ENCODE measurements at places on chromosomes 11 and 22.

DNA sequence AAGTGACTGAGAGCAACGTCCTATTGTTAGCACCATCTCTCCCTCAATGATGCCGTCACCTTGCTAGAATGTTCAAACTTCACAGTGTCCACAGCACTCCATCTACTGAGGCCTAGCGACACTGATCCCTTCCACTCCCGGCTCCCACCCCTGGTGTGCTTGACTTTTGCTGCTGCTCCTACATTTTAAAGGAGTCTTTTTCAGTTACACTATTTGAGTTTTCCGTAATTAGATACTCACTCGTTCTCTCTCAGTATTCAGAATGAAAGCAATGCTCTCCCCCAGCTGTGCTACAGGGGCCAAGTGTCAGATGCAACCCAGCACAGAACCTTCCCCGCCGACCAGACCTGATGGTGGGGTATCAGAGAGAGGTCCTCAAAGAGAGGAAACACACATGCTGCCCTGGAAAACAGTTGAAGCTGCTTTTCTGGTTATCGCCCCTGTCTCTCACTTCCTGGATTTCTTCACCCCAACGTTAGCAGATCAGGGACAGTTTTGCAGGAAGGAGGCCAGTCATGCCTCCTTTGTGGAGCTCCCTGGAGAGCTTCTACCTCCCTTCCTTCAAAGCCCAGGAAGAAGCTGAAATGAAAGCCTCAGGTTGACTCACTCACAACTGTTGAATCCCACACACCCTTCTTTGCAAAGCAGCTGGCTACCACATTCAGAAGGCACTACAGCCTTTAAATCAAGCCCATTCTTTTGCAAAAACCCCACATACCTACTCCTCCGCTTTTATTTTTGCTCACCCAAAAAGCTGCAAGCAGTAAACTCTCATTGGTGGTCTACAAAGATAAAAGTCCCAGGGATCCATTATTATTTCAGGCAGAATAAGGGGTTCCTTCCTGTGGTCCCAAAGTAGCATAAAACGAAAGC, 23.5 kb downstream of the LARGE1 start:
- no peak for DNase-seq

GRCh38 chr11:29306527-29306926, 710.3 kb downstream of the KCNA4 start:
- DNase-seq, result no peak

DNA sequence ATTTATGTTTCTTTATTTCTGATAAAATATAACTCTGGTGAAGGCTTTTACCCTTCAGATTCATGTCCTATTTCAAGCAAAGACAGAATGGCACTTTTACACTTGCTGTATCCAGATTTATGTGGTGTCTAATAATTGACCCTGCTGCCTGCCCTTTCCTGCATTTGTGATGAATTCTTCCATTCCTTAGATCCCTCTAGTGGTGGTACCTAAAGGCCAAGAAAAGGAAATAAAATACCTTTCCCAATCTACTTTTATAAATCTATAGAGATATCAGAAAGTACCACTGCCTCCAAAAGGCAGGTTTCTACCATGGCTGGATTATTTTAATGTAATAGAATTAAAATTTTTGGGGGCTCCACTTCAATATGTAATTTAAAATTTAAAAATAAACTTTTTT, 34.2 kb downstream of the CCDC81 start:
- DNase-seq, result no peak

DNA sequence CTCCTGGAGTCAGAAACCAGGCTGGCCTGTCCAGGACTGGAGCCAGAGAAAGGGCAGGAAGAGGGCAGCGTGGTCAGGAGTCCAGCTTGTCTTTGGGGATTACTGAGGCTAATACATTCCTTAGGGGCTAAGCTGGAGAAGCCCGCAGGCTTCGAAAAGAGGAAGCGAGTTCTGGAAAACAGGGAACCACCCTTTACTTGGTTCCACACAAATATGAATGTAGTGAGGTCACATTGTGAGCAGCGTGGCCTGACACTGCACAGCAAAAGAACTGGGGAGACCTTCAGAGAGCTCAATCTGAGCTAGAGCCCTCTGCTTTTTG, 132.3 kb downstream of the CEP164 start:
- DNase-seq, result no peak

DNA sequence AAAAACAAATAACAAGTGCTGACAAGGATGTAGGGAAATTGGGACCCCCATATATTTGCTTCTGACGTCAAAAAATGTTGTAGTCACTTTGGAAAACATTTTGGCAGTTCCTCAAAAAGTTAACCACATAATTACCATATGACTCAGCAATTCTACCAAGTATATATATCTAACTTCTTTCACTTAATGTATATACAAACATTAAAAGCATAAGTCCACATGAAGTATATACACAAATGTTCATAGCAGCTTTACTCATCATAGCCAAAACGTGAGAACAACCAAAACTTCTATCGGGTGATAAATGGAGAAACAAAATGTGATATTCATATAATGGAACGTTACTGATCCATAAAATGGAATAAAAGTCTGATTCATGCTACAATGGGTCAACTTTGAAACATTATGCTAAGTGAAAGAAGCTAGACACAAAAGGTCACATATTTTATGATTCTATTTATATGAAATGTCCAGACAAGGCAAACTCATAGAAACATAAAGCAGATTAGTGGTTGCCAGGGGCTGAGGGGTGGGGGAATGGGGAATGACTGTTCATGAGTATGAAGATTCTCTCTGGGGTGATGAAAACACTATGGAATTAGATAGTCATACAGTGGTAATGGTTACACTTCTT, 48.7 kb upstream of the TEAD1 start:
- no peak for DNase-seq

All from hematopoietic multipotent progenitor cell treated with erythropoietin and hydrocortisone succinate and interleukin-3 and kit ligand, for 8 days (in vitro differentiated cells).